T-cell (primary cell): ENCODE measurements at places on chromosomes 3 and 15. TPM values are rescaled to one million over a fixed set of nuclear protein-coding genes. Genes with fewer than 3 reads are reported as not detected.

TP63 gene
- total RNA-seq = not detected

DNA sequence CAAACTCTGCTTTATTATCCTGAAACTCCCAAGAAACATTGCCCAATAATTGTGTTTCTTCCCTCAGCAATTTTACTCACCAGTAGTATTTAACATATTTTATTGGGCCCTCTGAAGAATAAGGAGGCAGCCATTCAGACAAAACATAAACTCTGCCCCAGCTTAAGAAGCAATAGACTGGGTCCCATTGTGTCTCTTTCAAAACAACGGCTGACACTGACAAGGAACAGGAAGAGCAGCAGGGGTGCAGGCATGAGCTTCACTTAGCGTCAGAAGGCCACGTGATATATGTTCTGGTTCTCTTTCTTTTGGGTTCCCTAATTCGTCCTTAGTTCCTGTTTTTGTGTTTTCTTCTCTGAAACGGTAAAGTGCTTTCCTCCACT lies 242.3 kb downstream of the FHIT start:
- no peaks in the 10 kb centered on the region for H3K4me1 ChIP-seq
- no peak overlapping the region for H3K4me3 ChIP-seq
- H3K27me3 ChIP-seq = no peaks in the 10 kb centered on the region
- H3K27ac ChIP-seq = no peak overlapping the region

- DNase-seq = no peak
- no peaks in the 10 kb centered on the region for H3K36me3 ChIP-seq
- H3K4me1 ChIP-seq = no peaks in the 10 kb centered on the region
- H3K4me3 ChIP-seq = no peak overlapping the region
- H3K27ac ChIP-seq = no peak overlapping the region
Observed at GRCh38 chr3:43970351-43970750, 271.3 kb upstream of the TOPAZ1 start.

- no peak for DNase-seq
- peaks cover 12% of the 10 kb centered on the region for H3K4me1 ChIP-seq
- H3K4me3 ChIP-seq = no peak overlapping the region
- no peak overlapping the region for H3K27ac ChIP-seq
Observed at GRCh38 chr15:55322467-55322866, 3.4 kb downstream of the PIGB start.

WDR93 gene
- 0.35 TPM for total RNA-seq

DNA sequence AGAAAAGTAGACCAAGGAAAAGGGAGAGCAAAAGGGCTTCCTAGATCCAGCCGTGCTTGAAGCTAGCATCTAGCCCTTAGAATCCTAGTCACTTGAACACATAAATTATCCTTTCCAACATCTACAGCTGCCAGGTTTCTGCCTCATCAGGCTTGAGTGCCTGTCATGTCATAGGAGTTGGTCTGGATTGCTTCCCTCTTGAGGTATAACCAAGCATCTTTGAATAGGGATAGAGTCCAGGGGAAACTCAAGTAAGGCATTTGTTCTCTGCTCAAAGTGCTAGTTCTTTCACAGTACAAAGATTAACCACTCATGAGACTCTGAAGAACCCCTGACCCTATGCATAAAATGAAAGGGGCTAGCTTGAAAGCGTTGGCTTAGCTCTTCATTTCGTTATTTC lies 72.3 kb downstream of the SLCO3A1 start:
- no peaks in the 10 kb centered on the region for H3K36me3 ChIP-seq
- peaks cover 10% of the 10 kb centered on the region for H3K4me1 ChIP-seq
- no peak for DNase-seq
- H3K27ac ChIP-seq = no peak overlapping the region
- no peak overlapping the region for H3K4me3 ChIP-seq
- no peaks in the 10 kb centered on the region for H3K27me3 ChIP-seq

GRCh38 chr3:127712881-127713771 lies 40.4 kb downstream of the ABTB1 start:
- H3K36me3 ChIP-seq = no peaks in the 10 kb centered on the region
- H3K27ac ChIP-seq = no peak overlapping the region
- no peak for DNase-seq
- no peaks in the 10 kb centered on the region for H3K27me3 ChIP-seq
- no peak overlapping the region for H3K4me3 ChIP-seq
- H3K4me1 ChIP-seq = no peaks in the 10 kb centered on the region

DNA sequence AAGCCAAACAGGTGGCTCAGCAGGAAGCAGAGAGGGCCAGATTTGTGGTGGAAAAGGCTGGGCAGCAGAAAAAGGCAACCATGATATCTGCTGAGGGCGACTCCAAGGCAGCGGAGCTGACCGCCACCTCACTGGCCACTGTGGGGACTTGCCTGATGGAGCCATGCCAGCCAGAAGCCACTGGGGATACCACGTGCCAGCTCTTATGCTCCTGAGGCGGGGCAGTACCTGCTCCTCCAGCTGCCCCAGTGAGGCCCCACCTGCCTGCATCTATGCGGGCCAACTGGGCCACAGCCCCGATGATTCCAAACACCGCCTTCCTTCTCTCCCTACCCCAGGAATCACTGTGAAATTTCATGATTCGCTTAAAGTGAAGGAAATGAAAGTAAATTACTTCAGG lies 22.9 kb upstream of the ARIH1 start:
- no peak overlapping the region for H3K27ac ChIP-seq
- H3K27me3 ChIP-seq = no peaks in the 10 kb centered on the region
- H3K4me3 ChIP-seq = no peak overlapping the region
- H3K4me1 ChIP-seq = no peaks in the 10 kb centered on the region

DNA sequence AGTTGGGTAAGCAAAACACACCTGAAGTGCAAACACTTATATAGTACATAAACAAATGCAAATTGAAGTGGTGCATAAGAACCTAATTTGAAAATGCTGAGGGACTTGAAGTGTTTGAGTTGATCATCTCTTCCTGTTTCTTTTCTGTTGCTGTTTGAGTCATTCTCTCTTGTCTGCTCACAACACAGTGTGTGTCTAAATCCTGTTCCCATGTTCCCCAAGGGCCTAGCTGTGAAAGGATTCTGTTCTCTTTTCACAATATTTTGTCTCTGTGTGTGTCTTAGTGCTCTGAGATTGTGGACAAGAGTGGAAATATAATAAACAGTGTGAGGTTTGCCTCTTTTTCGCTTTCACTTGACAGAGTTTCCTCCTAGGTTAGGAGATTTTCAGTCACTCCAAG lies 6.1 kb downstream of the CD96 start:
- DNase-seq = no peak
- no peaks in the 10 kb centered on the region for H3K36me3 ChIP-seq
- H3K4me1 ChIP-seq = peaks cover 42% of the 10 kb centered on the region

DNA sequence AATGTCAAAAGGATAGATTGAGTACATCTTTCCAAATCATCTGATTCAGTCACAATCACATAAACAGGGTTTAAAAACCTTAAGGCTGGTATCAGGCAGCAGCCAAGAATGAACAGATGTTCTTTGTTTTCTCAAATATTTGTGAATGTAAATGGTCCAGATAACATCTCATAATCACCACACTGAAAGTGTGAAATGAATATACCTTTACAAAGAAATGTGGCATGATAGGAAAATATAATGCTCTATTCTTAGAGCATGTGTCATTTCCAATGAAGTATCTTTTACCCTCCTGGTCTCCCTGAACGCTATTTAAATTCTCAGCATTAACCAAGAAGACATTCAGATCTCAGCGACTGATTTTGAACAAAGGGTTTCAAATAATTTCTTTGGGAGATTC lies 8.8 kb upstream of the ACTC1 start:
- no peak for DNase-seq
- H3K4me3 ChIP-seq = no peak overlapping the region
- H3K27ac ChIP-seq = no peak overlapping the region
- H3K36me3 ChIP-seq = no peaks in the 10 kb centered on the region

MUC13 gene
- 0.44 TPM for total RNA-seq

SAXO2 gene
- 3.6 TPM for total RNA-seq

DNA sequence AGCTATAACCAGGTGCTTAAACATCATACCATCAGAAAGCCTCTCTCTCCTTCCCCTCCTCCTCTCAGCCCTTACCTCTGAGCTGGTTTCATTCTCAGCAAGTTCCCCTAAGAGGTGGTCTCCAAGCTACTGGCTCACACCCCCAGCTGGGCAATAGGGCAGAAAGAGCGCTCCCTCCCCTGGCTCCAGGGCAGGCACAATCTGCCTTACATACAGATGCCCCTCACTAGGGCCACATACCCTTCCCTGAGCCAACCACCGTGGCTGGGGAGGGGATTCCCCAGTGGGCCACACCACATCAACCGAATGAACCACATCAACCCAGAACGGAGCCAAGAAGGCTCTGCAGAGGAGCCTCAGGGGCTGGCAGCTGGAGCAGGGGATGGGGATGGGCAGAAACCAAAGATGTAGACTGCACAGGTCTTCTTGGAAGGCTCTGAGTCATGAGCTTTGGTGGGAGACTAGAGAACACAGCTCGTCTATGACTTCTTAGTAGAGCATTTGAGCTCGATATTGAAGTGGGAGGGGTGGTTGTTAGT lies 4.6 kb upstream of the FBLN2 start:
- H3K27me3 ChIP-seq = peaks cover 42% of the 10 kb centered on the region
- H3K4me3 ChIP-seq = no peak overlapping the region
- no peak overlapping the region for H3K27ac ChIP-seq
- H3K36me3 ChIP-seq = no peaks in the 10 kb centered on the region

SNTN gene
- total RNA-seq = not detected

PLOD2 gene
- 0.28 TPM for total RNA-seq

MST1R gene
- 1.6 TPM for total RNA-seq

SLC24A5 gene
- not detected for total RNA-seq

- H3K27me3 ChIP-seq = peaks cover 6% of the 10 kb centered on the region
- no peak for DNase-seq
- H3K4me3 ChIP-seq = no peak overlapping the region
- H3K36me3 ChIP-seq = no peaks in the 10 kb centered on the region
- H3K4me1 ChIP-seq = no peaks in the 10 kb centered on the region
- H3K27ac ChIP-seq = no peak overlapping the region
Observed at GRCh38 chr15:65370885-65371284, 6.9 kb downstream of the IGDCC3 start.

GRCh38 chr3:100525753-100526612 lies 33.6 kb downstream of the TMEM45A start:
- peaks cover 8% of the 10 kb centered on the region for H3K27me3 ChIP-seq
- no peak overlapping the region for H3K27ac ChIP-seq
- H3K4me1 ChIP-seq = no peaks in the 10 kb centered on the region
- no peak for DNase-seq
